Activated naive CD4-positive, alpha-beta T cell treated with Interleukin-2 at 50 U/mL for 16 hours (primary cell): ENCODE measurements at places on chromosomes 11 and 22.

DNA sequence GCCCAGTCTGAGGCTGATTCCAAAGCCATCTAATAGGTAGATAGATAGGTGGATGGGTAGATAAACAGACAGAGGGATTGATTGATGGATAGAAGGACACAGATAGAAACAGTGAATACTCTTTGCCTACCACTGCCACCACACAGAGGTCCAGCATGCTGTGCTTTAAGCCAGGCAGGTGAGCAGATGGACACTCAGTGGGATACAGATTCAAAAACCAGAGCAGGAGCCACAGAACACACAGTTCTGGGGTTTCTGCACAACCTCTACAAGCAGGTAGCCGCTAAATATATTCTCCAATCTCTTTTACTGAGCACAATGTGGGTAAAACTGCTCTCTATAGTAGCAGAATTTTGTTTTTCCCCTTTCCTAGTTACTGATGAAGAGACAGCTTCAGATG is 20.5 kb upstream of the JHY start:
- DNase-seq, result no peak

DNA sequence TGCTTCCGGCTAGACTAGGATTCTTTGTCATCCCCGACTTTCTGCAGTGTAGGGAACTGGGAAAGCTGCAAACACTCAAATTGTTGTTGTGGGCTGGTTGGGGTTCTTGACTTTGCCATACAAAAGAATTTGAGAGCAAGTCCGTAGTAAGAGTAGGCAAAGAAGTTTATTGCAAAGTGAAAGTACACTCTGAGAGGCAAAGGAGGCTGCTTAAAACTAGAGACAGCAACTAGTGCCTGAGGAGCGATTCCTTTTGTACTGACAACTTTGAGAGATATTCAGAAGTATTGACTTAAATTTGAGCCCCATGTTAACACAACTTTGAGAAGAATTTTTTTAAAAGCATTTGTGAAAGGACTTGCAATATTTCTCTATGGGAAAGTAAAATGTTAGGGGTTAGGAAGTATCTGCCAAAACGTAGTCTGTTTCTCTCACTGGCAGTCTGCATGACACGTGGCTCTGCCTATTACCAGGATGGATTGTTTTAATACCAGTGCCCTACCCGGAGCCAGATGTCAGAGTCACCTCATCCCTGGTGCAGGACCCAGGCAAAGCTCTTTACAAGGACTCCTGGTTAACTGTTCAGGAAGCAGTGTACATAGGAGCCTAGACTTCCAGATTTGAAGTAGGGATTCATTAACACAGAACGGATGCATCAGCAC is 85.0 kb upstream of the CLPB start:
- DNase-seq, result no peak

GRCh38 chr11:127943763-127944162 is 643.6 kb downstream of the ETS1 start:
- no peak for DNase-seq

DNA sequence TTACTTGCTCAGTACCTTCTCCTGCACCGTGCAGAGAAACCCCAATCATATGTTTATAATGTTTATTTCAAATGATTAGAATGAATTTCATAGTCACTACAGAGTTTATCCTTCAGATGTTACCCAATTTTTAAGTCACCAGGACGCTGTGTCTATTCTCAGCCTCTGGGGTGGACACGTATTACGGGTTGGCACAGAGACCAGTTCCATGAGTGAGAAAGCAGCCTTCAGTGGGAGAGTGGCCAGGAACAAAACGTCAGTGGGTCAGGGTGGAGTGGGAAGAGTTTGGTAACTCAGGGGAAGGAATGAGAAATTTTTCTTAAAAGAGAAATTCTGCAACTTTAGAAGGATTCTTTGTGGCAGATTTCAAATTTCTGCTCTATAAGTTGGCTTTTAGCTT is 77.1 kb upstream of the MTMR2 start:
- no peak for DNase-seq

DNA sequence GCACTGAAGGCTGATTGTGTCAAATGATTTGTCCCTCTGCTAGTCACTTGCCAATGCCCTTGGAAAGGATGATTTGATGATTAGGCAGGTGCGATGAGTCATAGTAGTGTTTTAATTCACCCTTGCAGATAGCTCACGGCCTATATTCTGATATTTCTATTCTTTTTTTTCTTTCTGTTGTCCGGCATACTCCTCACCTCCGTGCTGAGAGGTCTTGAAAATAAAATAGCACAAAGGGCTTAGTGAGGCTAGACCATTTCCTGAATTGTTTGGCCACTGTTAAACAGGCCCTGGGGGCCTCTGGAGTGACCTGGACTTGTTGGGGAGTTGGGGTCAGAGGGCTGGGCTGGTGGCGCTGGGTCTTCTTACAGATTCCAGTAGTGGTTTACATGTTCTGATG is 99.8 kb downstream of the ZBTB16 start:
- DNase-seq, result no peak
